ENCODE measurements at places on chromosomes 6 and 20.

DNA sequence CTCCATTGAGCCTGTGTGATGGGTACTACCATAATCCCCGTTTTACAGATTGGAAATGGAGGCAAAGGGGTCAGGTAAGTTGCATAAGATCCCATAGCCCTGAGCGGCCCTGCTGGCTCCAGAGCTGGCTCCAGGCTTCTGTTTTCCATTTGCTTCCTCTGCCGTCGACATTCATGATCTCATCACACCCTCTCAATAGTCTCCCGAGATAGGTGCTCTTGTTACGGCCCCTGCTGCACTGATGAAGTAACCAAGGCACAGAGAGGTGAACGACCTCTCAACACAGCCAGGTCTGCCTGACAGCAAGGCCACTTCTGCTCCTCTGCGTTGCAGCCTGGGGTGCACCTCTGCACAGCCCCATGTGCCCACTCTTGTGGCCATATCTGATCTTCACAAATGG is 16.9 kb downstream of the CDH22 start:
- no peak for DNase-seq

DNA sequence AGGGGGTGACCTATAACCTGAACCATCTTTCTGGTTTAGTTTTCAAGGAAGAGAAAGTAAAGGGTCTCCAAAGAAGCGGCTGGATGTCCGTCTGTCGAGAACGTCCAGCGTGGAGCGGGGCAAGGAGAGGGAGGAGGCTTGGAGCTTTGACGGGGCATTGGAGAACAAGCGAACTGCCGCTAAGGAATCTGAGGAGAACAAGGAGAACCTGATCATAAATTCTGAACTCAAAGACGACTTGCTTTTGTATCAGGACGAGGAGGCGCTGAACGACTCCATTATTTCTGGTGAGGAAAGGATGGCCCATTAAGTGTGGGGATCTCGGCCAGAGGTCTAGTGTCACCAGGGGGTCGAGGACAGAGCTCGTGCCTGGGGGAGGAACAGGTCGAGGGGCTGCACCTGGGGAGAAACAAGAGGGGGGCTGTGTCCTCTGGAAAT is 159.2 kb downstream of the SYCP2 start:
- no peak for DNase-seq

GRCh38 chr6:37230104-37230503 is 27.5 kb upstream of the TBC1D22B start:
- DNase-seq, result no peak

DNA sequence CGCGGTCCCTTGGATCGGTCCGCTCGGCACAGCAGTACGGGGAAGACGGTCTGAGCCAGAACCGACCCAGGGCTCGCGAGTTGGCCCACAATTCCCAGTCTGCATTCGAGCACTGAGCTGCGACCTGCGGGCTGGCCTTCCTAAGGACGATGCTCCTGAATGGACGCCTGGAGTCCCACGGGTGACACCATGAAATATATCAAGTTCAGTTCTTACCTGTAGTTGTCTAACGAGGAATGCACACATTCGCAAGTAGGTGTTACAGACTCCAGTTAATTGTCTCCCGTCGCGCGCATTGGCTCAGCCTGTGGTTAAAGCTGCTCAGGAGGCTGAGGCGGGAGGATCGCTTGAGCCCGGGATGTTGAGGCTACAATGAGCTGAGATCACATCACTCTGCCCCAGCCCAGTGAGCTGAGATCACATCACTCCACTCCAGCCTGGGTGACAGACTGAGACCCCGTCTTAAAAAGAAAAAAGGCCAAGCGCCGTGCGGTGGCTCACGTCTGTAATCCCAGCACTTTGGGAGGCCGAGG is 802 bp downstream of the PEX7 start:
- no peak for DNase-seq

- DNase-seq, result no peak
Measured at GRCh38 chr6:157283900-157284737, 39.2 kb downstream of the TMEM242 start.

DNA sequence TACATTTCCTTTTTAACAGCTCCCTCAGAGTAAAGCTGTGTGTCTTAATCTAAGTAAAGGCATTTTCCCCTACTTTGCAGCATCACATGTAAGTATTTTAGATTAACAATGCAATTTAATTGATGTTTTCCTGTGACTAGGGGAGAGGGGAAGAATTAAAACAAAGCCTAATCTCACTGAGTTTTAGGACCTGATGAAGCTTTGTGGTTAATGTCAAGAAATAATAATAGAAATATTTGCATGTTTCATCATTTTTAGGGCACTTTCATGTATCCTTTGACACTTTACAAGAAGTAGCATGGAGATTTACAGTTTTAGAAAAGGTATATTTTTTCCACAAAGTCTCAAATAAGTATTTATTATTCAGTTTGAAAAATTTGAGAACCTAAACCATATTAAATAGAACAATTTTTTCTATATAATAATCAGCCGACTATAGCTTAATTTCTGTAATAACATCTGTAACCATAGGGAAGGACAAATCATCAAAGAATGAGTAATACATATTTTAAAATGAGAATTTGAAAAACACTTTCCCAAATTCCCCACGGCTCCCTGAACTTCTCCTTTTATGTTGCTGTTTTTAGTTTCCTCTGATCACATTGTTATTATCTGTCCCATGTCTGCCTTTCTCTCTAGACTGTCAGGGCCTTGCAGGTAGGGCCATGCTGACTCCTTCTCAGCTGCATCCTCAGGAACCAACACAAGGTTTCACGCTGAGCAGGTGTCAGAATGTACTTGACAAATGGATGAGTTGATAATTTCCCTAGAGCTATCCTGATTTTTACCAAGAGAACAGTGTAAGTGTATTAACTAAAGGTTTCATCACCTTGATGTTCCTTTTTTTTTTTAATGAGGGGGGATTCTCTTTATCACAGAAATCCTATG is 338.1 kb downstream of the SYNE1 start:
- DNase-seq, result no peak
